Stimulated activated CD8-positive, alpha-beta memory T cell treated with anti-CD3 and anti-CD28 coated beads, Interleukin-4, amount 100 ng/mL, for 1 hour (primary cell): ENCODE measurements at places on chromosomes 16 and 17.
A peak's percentile ranks its signal among the peaks of the same experiment; 100 is the strongest.

- no peak for DNase-seq
Observed at GRCh38 chr17:80113033-80113484, 11.7 kb downstream of the GAA start.

- DNase-seq = no peak
Observed at GRCh38 chr17:77304746-77305473, 164.1 kb downstream of the SEC14L1 start.

DNA sequence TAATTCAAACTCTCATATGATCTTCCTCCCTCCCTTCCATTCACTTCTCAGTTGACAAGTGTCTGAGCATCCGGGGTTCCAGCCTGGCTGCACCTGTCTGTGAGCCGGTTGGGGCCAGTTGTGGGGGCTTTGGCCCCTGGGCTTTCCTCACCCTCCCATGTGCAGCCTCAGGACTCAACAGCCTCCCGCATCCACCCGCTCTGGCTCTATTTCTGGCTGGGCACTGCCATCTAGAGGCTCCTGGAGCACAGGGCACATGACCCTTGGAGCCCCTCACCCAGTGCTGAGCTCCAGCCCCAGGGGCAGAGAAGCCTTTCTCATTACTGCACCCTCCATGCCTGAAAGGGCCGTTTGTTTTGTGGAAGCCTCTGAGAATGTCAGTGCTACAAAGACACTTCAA, 43.3 kb downstream of the HAPSTR1 start:
- peak; percentile 21 for DNase-seq

GRCh38 chr16:53291757-53292392, 142.4 kb upstream of the RBL2 start:
- DNase-seq = no peak

DNA sequence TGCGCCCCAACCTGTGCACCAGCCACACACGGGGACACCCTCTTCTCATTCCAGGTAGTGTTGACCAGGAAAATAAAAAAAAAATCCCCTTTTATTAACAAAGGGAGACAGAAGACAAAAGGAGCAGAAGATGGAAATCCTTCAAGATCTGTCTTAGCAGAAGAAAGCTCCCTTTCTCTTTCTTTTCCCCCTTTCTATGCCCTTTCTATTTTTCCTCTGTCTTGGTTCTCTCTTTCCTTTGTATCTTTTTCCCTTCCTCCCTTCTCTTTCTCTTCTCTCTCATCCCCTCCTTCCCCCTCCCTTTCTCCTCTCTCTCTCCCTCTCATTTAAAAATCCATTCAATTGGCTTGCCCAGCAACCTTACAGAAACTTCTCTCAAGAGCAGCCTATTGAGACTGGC, 254.1 kb upstream of the ZFHX3 start:
- DNase-seq = no peak

DNA sequence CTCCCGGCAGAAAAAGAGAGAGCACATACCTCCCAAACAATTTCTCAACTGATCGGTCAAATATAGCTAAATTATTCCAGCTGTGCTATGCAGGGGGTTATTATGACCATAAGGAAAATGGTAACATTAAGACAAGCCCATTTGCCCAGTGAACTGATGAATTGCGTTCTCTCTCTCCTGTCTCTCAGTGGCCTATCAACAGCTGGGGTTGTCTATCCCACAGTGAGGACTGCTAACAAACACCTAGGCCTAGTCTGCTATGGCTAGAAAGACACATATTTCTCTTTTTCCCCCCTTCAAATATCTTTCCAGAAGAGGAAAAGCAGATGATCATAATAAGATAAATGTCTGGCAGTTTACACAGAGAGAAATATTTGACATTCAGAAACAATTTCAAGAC, 263.8 kb upstream of the ELAC2 start:
- no peak for DNase-seq

GRCh38 chr17:4573115-4573514, 11.2 kb upstream of the SMTNL2 start:
- DNase-seq = no peak

DNA sequence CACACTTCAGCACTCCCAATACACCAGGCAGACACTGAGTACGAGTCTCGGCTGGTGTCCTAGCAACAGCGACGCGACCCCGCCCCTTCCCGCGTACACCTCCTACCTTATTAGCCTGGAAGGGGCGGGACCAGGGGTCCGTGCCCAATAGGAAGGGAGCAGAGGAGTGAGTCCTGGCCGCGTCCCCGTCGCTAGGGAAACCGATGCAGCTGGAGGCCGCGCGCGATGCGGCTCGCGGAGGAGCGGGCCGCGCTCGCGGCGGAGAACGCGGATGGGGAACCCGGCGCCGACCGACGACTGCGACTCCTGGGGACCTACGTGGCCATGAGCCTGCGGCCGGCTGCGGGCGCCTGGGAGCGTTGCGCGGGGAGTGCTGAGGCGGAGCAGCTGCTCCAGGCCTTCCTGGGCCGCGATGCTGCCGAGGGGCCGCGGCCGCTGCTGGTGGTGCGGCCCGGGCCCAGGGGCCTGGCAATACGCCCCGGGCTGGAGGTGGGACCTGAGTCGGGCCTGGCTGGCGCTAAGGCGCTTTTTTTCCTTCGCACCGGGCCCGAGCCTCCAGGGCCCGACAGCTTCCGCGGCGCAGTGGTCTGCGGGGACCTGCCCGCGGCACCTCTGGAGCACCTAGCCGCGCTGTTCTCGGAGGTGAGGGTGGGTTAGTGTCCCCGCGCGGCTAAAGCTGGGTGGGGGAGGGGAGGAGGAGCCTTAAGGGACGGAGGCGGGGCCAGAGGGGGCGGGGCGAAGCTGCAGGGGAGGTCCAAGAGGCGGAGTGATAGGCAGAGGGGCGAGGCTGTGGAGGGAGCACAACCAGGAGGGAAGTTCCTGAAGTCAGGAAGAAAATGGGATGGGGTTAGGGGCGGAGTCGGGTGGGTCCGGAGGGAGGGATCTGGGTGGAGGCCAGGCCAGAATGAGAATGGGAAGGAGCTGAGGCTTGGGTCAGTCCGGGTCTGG, at the start of gene DNAH9:
DNAH9 (plus strand) TSS at position 197 of the 948 bp plus-strand sequence; CDS start at position 226, 29 bp downstream.
- no peak for DNase-seq

GRCh38 chr17:70317421-70317820, 148.1 kb downstream of the KCNJ2 start:
- DNase-seq = no peak

- DNase-seq = no peak
Observed at GRCh38 chr17:81509207-81509971, 3.2 kb downstream of the ACTG1 start.
